ENCODE measurements at places on chromosomes 13 and 19.

DNA sequence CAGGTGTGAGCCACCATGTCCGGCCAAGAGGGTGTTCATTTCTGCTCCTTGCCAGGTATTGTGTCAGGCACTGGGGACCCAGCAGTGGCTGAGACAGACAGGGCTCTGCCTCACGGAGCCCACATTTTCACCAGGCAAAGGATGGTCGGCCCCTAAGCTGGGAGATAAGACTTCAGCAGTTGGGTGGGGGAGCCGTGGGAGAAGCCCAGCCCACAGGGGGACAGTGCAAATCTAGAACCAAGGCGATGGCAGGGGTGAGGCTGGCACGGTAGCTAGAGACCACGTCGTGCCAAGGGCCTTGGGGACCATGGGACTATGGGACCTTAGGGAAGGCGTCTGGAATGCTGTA lies 8.3 kb downstream of the LSR start:
- DNase-seq, result no peak

- no peak for DNase-seq
Observed at GRCh38 chr19:29323440-29324290, 110.7 kb upstream of the UQCRFS1 start.

- DNase-seq, result no peak
Observed at GRCh38 chr13:90185734-90186133, 1161.8 kb upstream of the MIR17HG start.

DNA sequence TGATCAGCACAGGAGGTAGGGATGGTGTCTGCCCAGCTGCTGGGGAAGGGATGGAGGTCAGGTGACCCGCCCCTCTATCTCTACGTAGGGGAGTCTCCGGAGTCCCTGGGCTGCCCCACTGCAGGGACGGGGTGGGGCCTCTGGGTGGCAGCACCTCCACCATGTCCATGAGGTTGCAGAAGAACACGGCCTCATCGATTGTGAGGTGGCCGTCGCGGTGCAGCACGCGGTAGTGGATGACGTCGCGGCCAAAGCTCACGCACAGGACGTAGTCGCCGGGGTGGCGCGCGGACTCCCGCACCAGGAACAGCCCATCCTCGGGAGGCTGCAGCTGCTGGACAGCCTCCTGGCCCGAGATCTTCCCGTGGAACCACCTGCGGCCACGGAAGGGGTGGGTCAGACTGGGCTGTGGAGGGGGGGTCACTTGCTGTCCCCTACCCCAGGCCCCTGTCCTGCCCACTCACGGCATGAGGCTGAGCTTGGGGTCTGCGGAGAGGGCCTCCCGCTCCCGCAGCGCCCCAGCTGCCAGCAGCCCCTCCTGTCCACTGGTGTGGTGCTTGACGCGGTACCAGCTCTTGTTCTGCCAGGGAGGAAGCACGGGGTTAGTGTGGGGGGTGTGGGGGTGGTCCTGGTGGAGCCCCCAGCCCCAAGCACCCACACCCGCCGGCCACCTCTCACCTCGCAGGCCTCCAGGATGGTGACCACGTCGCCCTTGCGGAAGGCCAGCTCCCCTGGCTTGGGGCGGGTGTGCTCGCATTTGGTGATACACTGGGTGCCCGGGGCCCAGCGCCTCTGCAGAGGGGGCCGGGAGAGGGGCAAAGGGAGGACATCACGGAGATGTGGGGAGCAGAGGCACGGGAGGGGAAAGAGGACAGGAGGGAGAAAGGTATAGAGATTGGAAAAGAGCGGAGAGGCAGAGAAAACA lies 2.3 kb downstream of the MATK start:
- DNase-seq, result no peak

GRCh38 chr19:6185093-6185834 lies 49.8 kb downstream of the ACSBG2 start:
- DNase-seq, result no peak

GRCh38 chr19:46821512-46822409 lies 28.9 kb downstream of the AP2S1 start:
- no peak for DNase-seq

- no peak for DNase-seq
Observed at GRCh38 chr13:112133499-112134390, 66.8 kb downstream of the SOX1 start.

- peak; percentile 63 for DNase-seq
Observed at GRCh38 chr13:23871616-23872220, 17.5 kb downstream of the MIPEP start.

DNA sequence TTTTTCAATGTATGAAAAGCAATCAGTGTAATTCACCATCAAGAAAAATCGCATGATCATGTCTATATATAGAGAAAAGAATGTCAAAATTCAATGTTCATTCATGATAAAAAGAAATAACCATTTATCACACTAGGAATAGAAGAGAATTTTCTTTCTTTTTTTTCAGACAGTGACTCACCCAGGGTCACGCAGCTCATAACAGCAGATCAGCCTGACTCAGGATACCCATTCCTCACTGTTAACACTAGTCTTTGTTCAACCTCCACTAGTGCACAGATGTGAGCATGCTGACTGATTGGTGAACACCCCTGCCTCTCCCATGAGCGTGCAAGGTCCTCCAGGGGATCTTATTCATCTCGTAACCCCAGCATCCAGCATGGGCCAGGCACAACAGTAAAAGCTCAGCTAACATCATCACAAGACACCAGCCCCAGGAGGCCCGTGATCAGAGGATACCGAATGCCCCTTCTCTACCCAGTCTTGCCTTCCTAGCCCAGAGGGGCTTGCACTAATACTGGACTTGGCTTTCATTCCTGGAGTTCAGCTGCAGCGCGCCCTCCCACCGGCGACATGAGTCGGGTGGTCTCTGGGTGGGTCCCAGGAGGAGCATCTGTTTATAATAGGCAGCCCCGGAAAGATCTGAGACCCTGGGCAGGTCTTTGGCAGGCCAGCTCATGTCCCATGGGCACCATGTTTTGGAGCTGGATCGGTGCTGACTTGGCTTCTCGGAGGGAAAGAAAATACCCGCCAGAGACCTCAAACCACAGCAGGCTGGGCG lies 539.5 kb upstream of the SLC10A2 start:
- no peak for DNase-seq

GRCh38 chr13:95497381-95497807 lies 55.1 kb upstream of the CLDN10 start:
- no peak for DNase-seq

DNA sequence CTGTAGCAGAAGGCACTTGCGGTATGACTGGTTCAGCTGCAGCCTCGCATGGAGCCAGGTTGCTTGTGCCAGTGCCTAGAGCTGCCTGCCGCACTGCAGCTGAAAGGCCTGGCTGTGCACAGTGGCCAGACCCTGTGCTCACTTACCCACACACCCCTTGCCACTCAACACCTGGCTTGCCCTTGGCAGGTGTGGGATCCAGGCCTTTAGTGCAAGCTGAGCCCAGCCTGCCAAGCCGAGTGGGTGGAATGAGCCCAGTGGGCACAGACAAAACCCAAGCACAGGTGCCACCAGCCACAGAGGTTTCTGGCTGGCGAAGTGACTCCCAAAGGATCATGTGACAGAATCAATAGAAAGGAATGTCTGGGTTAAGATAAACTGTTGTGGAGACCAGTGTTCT lies 19.5 kb downstream of the LIG4 start:
- DNase-seq, result no peak

DNA sequence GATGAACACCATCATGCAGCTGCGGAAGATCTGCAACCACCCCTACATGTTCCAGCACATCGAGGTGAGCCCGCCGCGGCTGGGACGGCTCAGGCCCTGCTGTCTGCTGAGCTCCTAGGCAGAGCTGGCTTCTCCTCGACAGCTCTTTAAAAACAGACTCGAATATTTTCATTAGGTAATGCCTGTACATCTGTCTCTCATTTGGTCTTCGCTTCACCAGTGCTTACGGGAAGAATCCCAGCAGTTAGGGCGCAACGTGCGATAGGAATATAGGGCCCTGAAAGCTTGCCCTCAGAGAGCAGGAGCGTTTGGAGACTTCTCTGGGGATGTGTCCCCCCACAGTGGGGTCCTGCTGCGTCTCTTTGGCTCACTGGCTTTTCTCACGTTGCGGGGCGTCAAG lies 63.8 kb upstream of the LDLR start:
- no peak for DNase-seq

DNA sequence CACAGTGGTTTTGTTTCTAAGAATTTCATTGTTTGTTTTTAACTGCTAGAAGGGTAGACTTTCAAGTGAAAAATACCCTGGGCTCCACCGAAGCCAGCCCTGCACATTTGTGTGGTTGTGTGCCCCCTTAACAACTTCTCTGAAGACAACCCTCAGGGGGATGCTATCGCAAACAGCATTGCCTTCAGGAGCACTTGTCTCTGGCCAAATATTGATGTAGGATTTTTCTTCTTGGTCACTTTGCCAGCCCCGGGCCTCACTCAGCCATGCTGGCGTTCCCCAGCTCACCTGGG lies 69.2 kb upstream of the SERP2 start:
- DNase-seq, result no peak

DNA sequence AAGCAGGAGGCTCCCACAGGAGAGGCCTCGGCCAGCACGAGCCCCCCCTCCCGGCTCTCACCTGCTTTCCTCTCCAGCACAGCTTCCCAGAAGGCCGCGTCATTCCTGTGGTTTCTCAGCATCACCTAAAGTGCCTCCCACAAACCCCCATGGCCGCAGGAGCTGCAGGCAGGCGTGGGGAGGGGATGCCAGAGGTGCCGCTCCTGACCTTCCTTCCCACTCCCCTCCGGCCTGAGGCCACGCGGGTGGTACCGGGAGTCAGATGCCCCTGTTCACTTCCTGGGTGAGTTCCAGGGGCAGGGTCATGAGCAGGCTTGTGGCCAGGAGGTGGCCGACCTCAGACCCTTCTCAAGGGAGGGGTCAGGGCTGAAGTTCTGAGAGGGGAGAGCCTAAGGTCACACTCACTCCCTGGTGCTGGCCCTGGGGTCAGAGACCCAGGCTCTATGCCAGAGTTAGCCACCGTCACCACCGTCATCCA lies 14.4 kb upstream of the NPAS1 start:
- DNase-seq, result no peak

- DNase-seq, result peak; percentile 98
Observed at GRCh38 chr13:42174344-42175162, 97.4 kb upstream of the AKAP11 start.

DNA sequence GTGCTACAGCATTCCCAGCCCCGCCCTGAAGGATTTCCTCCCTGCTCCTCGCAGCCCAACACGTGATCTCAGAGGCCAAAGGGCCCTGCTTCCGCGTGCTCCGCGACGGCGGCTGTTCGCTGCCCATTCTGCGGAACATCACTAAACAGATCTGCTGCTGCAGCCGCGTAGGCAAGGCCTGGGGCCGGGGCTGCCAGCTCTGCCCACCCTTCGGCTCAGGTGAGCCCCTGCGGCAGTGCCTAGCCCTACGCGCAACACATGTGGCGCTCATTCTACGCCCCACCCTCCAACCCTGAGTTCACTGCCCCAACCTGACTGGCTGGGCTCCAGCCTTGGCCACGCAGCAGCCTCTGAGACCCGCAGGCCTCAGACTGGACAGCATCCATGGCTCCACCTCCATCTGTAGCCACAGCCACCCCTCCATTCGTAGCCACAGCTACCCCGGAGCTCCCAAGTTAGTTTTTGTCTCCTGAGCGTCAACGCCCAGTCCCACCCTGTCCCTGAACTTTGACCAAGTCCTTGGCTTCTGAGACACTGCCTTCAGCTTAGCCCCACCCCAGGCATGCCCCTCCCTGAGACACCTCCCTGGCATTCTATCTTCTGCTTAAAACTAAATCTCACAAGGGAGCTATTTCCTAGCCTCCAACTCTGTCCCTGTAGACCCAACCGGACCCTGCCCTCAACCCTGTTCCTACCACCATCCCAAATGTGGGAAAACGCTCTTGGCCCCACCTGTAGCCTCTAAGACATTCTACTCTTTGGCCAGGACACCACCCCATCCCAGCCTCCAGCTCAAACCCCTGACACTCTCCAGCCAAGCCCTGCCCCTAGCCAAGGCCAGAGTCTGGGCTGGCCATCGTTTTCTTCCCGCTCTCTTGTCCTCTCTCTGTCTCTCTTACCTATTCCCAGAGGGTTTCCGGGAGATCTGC lies 6.4 kb downstream of the LTBP4 start:
- no peak for DNase-seq

DNA sequence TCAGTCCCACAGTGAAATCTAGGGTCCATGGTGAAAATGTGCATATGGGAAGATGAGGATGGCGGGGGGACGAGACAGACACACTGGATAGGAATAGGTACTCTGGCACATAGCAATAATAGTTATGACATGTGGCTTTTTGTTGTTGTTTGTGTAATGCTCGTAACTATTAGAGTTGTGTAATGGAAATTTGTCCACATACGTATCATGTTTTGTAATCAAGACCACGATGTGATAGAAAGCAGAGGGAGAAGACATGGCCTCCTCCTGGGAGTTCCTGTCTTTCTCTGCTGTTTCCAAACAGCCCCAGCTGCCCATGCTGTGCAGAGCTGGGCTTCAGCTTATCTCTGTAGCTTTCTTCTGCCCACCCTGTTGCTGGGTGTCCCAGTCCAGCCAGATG lies 185.3 kb upstream of the TMTC4 start:
- peak; percentile 67 for DNase-seq

- no peak for DNase-seq
Observed at GRCh38 chr13:69194130-69194529, 913.5 kb upstream of the ATXN8OS start.
